GM12865 (cell line): ENCODE measurements at places on chromosomes 7 and 10.

DNA sequence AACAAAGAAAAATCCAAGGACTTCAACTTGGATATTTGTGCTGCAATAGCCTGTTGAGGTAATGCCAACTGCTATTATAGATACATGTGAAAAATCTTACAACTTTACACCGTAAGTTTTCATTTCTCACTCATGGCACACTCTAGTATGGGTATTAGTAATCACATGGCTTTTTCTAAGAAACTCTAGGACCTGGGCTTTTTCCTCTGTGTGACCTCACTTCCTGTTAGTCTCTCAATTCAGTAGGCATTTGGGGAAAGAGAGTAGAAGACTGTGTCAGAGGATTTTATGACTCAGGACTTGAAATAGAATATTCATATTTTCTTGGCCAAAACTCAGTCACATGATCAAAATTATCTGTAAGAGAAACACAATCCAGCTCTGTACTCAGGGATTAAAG, 1049.9 kb downstream of the REEP3 start:
- no peak for DNase-seq

DNA sequence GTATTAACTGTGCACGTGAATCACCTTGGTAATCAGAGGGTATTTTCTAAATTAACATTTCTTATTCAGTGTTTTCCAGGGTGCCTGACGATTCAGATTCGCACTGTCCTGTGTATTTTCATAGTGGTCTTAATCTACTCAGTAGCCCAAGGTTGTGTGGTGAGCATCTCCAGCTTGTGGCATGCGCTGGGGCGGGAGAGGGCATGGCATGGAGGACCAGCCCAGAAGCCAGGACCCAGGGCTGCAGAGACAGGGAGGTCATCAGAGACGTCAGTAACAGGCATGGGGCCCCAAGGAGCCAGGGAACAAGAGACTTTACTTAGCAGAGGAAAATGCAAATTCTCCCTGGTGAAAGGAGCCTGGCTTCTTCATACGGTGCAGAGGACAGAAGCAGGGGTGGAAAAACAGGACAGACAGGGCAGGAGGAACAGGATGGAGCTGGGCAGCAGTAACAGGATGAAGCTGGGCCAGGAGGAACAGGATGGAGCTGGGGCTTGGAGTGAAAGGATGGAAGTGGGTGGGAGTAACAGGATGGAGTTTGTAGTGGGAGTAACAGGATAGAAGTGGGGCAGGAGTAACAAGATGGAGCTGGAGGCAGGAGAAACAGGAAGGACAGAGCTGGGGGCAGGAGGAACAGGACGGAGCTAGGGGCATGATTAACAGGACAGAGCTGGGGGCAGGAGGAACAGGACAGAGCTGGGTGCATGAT, 110.9 kb downstream of the ADCY1 start:
- no peak for DNase-seq

DNA sequence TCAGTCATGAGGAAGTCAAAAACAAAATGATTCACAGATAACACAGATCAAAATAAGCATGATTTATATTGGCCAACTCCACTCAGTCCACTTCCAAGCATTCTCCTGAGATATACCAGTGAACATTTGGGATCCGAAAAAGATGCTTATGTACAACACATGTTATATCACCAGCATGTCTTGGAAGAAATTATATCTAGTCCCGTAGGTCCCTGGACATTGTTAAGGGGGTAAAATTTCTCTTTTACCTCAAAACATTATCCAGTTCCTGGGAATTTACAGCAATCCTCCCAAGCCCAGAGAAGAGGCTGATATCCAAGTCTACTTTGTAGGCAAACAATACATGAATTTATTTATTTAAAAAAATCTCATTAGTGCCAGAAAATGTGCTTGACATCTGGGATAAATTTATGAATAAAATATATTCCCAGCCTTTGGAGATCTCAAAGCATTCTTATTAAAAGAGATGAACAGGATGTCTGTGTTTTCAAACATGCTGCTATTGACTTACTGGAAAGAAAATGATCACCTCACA, 582.2 kb upstream of the ZWINT start:
- no peak for DNase-seq

GRCh38 chr7:114084002-114084471, 165.2 kb upstream of the PPP1R3A start:
- DNase-seq, result no peak

- no peak for DNase-seq
Observed at GRCh38 chr7:50962281-50962883, 179.7 kb upstream of the GRB10 start.

DNA sequence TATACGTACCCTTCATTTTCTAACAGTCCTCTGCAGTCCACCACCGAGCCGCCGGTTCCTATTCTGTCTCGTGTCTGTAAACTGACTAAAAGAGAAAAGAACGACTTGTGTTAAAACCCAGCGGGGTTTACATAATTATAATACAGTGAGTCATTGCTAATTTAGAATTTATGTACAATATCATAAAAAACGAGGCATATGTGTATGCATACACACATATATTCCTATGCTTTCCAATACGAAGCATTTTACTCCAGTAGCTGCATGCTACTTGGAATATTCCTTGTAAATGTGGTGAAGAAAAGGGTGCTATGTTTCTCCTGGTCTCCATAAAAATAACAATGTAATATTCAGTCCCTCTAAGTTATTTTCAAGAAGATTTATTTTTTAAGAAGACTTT, 89.1 kb downstream of the SMURF1 start:
- DNase-seq, result no peak

GRCh38 chr7:35004531-35005095, 32.7 kb downstream of the DPY19L1 start:
- DNase-seq, result no peak

DNA sequence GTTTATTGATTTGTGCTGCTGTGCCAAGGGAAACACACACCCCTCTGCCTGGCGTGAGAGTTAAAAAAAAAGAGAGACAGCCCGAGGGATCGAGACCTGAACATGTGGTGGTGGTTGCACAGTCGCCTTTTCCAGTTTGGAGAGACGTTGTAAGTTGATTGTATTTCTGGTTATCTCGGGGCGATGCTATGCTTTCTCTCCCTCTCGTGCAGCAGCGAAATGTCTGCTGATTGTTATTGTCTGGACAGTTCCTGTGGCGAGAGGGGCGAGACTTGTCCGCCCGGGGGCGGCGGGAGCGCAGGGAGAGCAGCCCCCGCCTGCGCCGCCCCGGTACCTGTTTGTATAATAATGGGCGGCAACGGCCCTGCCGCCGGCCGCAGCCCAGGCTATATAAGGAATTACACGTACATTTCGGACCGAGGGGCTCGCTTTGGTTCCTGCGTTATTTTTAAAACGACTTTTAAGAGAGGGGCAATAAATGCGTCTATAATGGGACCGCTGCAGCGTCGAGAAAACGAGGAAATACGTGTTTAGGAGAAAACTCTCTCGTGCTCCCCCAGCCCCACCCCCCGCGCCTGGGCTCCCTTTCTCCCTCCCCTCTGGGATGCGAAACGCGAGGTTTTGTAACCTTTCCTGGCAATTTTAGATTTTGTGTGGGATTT, 1.7 kb downstream of the ZEB1 start:
- peak; percentile 76 for DNase-seq

DNA sequence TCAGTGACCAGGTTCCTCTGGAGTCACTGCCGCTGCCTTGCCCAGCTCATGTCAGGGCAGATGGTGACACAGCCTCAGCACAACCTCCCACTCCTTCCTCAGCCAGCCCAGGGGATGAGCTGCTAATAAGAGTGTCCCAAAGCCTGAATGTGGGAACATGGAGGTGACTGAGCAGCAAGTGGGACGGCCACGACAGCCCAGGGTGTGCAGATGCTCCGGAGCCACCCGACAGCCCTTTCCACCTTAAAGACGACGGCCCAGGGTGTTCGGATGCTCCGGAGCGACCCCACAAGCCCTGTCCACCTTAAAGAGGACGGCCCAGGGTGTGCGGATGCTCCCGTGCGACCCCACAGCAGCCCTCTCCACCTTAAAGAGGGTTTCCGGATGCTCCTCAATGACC, 89.2 kb downstream of the DIP2C start:
- no peak for DNase-seq

DNA sequence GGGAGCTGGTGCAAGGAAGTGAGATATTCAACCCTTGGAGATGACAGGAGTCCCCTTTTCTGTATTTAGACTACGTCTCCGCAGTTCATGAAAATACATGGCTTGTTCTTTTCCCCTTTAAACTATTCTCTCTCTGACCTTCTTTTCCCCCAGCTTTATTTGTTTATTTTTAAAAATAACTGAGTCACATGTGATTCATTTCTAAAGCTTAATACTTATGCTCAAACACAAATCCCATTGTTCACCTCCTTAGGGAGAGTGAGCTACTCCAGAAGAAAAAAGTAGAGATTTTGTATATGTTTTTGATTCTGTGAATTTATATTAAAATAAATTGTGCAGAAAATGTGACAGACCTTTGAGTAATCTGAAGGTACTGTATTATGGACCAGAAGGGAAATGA, 35.9 kb upstream of the FZD1 start:
- DNase-seq, result no peak
